LHCN-M2 (cell line): ENCODE measurements at places on chromosomes 16 and 17. TPM values are rescaled to one million over a fixed set of nuclear protein-coding genes. Genes with fewer than 3 reads are reported as not detected.

- DNase-seq = peak; percentile 29
Observed at GRCh38 chr16:57013229-57013628, 23.9 kb downstream of the NLRC5 start.

- DNase-seq = no peak
Observed at GRCh38 chr17:37828651-37829124, 83.8 kb upstream of the HNF1B start.

- DNase-seq = no peak
Observed at GRCh38 chr17:19341211-19341631, 21.3 kb downstream of the B9D1 start.

- no peak for DNase-seq
Observed at GRCh38 chr17:69103557-69104233, 38.0 kb downstream of the ABCA6 start.

GRCh38 chr17:28228109-28228840 lies 90.7 kb upstream of the TMEM97 start:
- no peak for DNase-seq

DNA sequence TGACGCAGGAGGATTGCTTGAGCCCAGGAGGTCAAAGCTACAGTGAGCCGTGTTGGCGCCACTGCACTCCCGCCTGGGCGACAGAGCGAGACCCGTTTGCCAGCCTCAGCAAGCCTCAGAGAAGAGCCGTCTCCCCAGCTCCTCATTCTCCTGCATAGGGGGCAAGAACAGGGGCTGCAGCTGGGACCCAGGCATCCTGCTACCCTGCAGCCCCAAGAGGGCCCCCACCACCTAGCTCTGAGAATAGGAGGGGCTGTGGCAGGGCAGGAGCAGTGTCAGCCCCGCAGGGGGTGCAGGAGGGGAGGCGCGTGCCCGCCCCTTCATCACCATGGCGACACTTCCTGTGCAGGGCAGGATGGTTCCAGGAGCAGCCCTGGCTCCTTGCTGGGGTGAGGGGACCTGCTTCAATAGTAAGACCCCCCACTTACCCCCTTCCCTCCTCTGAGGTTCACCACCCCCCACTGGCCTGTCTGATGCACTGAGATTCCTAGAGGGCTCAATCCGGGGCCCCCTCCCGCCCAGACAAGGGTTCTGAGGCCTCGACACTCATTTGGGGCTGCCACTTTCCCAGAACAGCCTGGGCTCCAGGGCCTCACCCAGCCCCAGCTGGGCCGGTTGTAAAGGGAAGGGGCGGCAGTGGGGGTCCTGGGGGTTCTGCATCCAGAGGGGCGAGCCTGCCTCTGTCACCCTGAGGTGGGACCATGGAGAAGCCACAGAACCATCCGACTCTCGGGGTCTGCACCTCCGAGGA lies 20.2 kb downstream of the VASN start:
- no peak for DNase-seq

GRCh38 chr17:40093005-40093579 lies 7.3 kb downstream of the NR1D1 start:
- no peak for DNase-seq

GRCh38 chr17:17254036-17254435 lies 17.1 kb upstream of the FLCN start:
- no peak for DNase-seq

DNA sequence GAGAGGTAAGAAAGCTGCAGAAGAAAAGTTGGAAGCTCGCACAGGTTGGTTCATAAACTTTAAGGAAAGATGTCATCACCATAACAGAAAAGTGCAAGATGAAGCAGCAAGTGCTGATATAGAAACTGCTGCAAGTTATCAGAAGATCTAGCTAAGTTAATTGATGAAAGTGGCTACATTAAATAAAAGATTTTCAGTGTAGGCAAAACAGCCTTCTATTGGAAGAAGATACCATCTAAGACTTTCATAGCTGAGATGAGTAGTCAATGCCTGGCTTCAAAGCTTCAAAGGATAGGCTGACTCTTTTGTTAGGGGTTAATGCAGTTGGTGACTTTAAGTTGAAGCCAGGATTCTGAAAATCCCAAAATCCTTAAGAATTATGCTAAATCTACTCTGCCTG lies 24.0 kb downstream of the CYLD start:
- no peak for DNase-seq

GRCh38 chr16:12020009-12020408 lies 43.5 kb downstream of the SNX29 start:
- no peak for DNase-seq

DNA sequence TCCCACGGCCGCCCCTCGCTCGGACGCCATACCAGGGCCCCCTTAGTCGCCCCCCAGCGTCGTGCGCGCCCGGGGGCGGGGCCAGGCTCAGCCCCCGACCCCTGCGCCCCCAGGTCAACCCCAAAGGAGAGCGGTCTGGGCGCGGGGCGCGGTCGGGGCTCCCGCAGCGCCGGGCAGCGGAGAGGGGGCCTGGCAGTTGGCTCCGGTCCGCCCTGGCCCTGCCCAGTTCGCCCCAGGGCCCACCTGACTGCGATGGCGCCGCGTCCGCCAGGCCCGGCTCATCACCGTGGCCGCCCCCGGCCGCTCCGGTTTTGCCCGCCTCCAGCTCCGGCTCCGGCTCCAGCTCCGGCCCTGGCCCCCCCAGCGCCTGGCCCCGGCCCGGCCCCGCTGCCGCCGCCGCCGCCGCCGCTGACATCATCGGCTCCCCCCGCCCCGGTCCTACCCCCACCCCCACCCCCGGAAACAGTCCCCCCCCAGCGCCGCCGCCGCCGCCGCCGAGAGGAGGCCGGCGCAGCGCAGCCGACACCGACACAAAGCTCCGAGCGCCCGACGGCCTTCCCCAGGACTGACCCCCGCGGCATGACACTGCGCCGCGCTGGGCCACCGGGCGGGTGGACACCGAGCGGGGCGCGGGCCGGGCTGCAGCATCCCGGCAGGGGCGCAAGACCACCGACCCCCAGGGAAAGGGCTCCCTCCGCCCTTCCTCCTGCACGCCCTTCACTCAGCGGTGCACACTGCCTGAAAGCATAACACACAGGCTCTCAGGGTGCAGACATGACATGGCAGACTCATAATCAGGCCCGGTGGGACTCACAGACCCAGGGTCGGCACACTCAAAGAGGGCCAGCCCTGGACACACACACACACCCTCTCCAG lies at the start of gene ZBTB4:
Gene ZBTB4 (minus strand): TSS at position 419 of the 876 bp plus-strand sequence. CDS start 12,830 bp downstream, outside the sequence.
- DNase-seq = peak; percentile 28

DNA sequence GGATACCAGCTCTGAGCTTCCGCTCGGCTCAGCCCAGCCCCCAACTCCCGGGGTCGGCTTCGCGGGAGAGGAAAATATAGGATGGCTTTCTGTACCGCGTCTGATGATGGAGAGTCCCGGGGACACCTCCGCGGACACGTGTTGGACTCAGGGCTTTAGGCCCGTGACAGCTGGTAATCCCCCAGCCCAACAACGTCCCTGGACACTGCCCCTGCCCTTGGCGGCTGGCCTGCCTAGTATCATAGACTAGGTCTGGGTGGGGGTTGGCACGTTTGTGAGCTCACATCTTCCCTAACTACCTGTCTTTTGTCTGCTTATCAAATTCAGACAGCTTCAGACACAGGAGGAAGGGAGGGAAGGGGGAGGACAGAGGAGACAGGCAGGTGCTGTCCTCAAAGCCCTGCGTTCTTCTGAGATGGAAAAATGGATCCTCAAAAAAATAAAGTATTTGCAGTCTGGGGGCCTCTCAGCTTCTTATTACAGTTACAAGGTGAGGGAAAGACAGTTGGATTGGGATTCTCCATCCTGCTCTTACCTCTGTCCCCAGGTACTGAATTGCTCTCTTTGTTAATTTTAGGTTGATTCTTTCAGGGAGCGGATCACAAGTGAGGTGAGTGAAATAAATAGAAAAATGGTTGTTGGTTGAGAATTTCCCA lies 698 bp downstream of the PSME3 start:
- no peak for DNase-seq

- no peak for DNase-seq
Observed at GRCh38 chr16:31700530-31701388, 172.8 kb upstream of the ZNF267 start.

DNA sequence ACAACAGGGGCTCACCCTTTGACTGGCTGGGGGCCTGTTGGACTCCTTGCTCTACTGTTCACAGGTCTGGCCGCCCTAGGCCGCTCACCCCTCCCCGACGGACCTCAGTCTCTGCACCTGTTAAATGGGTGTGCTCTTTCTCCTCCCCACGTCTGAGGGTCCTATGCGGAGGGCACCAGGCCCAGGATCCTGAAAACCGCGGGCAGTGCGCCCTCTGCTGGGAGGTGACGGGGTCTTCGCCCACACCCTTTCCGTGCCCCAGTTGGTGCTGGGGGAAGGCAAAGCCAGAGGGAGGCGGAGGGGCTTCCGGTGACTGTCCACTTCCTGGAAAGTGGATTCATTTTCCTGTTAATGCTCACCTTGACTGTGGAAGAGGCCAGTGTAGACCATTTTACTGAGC lies 1010.9 kb downstream of the KCNJ18 start:
- no peak for DNase-seq

Gene OR4D1
- not detected in 2 replicates for total RNA-seq

Gene TP53TG3C
- 1.1 TPM in 1 of 2 replicates, not detected in the other for total RNA-seq

Gene CBX2
- 6.7 and 6.8 TPM in 2 replicates for total RNA-seq

Gene SYCE1L
- total RNA-seq = 0.40 and 0.45 TPM in 2 replicates
